ENCODE measurements at places on chromosomes 11 and 22. TPM values are rescaled to one million over a fixed set of nuclear protein-coding genes. Genes with fewer than 3 reads are reported as not detected.

Gene GAS2
- total RNA-seq = 9.3 TPM

Gene CDC42EP1
- 33.7 TPM for total RNA-seq

Gene ZDHHC8
- total RNA-seq = 41.4 TPM

DNA sequence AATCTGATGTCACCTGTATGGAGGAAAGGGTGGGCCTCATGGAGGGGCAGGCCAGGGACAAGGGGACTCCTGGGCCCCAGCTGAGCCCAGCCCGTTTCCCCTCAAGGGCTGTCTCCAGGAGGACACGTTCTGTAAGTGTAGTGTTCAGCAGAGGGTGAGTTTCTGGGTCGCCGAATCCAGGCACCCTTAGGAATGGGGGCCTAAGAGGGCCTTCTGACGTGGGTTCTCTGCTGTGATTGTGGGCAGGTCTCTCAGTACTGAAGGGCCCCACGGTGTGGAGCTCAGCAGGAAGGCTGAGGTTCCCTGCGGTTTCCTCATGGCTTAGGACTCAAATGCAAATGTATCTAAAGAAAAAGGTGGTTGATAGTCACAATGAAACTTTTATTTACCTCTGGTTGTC is 6.5 kb downstream of the PTDSS2 start:
- no peak for DNase-seq

Gene LMO2
- total RNA-seq = 37.4 TPM

DNA sequence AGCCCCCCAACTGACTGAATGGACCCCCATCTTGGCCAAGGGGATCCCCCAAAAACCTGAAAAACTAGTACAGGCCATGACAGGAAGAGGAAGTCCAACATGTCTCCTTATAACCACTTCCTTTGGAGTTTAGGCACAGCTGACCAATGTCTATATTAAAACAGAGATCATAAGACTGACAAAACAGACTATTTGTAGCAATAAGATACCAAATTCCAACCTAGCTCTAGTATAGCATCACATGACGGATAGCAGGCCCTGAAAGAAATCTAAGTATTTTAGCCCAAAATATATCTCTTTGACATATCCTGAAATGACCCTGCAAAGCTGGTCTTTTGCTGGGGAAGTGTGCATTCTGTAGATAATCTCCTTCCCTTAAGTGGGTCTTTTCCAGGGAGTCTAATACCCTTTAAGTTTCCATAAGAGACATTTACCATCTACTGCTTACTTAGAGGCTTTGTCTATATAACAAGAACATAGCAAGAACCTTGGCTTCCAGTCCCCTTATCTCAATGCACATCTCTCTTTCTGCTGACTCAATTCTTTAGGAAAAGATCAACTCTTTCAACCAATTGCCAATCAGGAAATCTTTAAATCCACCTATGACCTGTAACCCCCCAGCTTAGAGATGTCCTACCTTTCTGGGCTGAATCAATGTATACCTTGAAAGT is 34.9 kb upstream of the ACER3 start:
- no peak for DNase-seq

- DNase-seq = no peak
Measured at GRCh38 chr11:57497303-57498247, 17.9 kb downstream of the SLC43A1 start.

GRCh38 chr22:50505776-50506610 is 1.5 kb downstream of the LMF2 start:
- no peak for DNase-seq

Gene UFD1
- total RNA-seq = 26.9 TPM

Gene PLAAT3
- total RNA-seq = 153 TPM

Gene KRTAP5-11
- total RNA-seq = not detected

Gene ISX
- not detected for total RNA-seq

DNA sequence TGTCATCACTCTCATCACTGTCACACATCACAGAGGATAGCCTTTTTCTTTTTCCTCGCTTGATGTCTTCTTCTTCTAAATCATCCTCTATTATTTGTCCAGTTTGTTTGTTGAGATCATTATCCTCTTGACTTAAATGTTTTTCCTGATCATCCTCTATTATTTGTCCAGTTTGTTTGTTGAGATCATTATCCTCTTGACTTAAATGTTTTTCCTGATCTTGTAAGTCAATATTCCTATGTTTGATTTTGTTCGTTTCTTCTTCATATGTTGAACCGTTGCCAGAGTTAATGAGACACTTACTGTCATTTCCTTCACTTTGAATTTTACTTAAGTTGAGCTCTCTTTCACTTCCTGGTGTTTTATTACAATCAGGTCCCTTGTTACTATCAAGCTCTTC is 5.6 kb downstream of the CCDC82 start:
- no peak for DNase-seq

Gene HBD
- 5.4 TPM for total RNA-seq

Gene CASP5
- total RNA-seq = 0.30 TPM

DNA sequence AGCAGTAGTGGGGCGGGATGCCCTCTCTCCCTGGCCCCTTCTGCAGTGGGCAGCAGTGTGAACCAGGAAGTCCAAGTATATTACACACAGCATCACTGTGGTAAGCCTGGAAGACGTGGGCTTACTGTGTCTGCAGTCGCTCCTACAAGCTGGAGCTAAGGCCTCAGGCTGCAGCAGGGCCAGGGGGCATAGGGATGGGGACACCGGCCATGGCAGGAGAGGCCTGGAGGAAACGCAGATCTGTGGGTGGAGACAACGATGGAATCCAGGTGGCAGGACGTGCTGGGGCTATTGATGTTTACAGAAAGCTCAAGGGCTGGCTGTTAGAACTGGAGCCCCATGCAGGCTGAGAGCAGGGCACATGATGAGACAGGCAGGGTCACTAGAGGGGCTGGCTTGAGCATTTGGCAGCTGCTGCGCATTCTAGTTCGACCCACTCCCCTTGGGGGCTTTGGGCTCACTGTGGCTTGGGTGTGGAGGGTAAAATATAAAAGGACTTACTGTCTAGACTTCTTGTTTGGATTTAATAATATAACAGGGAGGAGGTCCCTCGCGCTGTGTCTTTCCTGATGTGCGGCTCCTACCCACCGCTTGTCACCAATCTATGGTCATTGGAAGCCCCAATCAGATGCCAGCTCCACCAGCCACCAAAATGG is 539.5 kb downstream of the TBC1D22A start:
- no peak for DNase-seq

DNA sequence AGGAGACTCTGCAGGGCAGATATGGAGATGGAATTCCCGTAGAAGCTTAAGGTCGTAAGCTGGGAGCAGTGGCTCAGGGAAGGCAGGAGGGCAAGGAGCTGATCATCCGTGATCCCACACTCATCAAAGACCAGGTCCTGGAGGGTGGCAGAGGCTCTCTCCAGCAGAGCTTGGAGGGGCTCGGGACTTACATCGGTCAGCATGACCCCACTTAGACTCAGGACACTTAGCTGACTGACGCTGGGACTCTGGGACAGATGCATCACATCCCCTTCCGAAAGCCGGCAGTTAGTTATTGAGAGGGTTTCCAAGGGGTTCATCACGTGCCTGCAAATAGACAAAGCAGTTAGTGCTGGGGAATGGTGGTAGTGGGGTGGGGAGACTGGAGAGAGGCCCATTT is 10.7 kb downstream of the PRAME start:
- DNase-seq = no peak

Data from tibial nerve (tissue), 4 donors.